ENCODE measurements at places on chromosomes 3 and 15. TPM values are rescaled to one million over a fixed set of nuclear protein-coding genes. Genes with fewer than 3 reads are reported as not detected.

Gene ISG20
- 3.9 TPM for total RNA-seq

Gene PATL2
- total RNA-seq = 0.61 TPM

Gene LRRC31
- not detected for total RNA-seq

Gene PTPN23
- 37.0 TPM for total RNA-seq

Gene UBAP1L
- total RNA-seq = 2.2 TPM

Gene LIPC
- total RNA-seq = 1.6 TPM

Gene MORC1
- total RNA-seq = not detected

Gene RAP2B
- total RNA-seq = 19.9 TPM

Data from hair follicle dermal papilla cell (primary cell).